ENCODE measurements at places on chromosomes 1 and 21. TPM values are rescaled to one million over a fixed set of nuclear protein-coding genes. Genes with fewer than 3 reads are reported as not detected.

DNA sequence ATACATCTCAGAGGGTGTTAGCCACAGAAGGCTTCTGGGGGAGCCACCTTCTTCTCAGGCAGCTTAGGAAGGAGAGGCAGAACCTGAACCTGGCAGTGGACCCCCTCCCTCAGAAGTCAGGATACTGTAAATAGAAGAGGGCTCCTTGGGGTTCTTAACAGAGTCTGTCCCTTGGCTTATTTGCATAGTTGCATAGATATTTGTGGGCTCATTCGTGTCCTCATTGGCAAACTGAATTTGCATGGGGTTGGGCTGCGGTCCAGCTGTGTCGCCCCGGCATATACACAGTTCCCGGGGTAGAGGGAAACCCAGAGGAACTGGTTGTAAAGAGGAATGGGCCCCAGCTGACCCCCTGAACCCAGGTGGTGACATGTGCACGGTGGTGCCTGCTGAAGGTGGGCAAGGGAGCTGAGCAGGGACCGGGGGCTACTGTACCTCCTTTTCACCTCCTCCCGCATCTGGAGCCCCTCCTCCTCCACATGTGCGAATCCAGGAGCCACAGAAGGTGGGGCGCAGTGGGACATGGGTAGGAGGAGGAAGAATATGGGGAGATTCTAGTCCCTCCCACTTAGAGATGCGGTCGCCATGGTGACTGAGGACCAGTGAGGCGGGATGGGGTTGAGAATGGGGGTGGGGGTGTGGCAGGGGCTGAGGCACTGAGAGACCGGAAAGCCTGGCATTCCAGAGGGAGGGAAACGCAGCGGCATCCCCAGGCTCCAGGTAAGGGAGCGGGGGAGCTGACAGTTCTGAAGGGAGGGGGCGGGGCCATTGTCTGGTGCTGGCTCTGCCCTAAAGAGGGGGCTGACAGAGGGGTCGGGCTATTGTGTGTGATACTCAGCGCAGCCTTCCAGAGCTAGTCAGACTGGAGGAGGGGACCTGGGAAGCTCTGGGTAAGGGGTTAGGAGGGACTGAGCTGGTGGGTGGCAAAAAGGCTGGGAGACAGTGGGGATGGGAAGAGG is 3.7 kb upstream of the SEMA4A start:
- DNase-seq: no peak

DNA sequence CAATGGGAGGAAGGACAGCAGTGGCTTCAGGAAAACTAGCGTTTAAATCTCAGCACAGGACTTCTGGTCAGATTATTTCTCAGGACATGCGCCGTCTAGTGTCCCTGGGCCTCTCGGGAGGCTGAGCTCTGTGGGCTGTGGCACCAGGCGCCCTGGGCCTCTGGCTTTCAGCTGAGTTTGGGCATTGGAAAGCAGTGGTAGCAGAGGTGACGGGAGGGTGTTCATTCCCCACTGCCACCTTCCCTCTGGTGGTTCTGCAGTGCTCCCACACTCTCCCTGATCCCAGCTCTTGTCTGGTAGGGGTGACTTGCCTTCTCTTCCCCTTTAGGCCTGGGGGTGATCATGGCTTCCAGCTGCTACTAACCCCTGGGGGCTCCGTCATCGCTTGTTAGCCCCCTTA is 42.2 kb upstream of the USP1 start:
- no peak for DNase-seq

DNA sequence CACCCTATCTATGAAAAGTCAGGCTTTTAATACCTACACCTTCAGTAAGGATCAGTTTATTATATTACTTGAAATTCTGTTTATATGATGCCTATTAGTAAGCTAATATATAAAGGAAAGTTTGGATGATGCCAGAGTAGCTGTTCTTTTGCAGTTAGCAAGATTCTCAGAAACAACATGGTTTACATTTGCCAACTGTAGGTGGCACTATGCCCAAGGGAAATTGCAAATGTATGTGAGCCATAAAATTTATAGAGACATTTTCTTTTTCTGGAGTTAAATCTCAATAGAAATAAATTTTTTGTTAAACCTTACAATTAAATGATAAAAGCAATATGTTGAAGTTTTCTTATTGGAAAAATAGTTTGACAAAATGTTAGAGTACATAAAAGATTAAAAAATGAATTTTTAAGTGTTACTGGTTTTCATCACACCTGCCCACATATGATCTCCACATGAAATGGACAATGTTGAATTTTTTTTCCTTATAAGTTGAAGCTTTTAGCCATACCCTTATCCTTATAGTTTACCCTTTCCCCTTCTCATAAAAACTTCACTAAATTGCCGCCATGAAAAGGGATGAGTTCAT is 32.1 kb upstream of the EPHX4 start:
- DNase-seq: peak; percentile 55

DNA sequence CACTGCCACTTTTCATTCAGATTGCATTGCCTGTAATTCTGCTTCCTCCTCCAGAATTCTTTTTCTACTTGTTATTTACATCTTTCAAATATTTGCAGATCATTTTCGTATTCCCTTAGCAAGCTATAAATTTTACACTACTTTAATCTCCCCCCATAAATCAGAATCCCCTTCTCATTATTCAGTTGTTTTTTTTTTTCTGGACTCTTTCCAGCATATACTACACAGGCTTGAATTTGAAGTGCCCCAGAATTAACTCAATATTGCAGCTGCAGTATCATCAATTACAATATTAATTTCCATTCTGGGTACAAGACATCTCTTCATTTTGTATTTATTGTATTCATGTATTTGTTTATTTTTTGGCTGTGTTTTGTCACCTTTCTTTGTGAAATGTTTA is 1494.3 kb downstream of the AMY1C start:
- DNase-seq: no peak

DNA sequence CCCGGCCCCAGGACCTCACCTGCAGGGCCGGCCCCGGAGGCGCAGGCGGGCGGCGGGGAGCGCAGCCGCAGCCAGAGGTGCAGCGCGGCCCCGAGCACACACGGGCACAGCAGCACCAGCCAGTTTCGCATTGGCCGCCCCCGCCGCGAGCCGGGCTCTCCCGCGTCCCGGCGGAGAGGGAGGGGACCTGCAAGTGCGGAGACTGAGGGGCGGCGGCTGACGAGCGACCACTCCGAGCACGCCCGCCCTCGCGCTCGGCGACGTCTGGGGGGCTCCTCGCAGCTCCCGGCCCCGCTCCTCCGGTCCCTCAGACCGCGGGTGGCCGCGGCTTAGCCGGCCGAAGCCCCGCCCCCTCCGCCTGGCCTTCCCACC is at the start of gene B3GALNT2:
Gene B3GALNT2 (minus strand): TSS at position 331 of the 372 bp plus-strand sequence. CDS start 200 bp downstream, at position 131.
- no peak for DNase-seq

DNA sequence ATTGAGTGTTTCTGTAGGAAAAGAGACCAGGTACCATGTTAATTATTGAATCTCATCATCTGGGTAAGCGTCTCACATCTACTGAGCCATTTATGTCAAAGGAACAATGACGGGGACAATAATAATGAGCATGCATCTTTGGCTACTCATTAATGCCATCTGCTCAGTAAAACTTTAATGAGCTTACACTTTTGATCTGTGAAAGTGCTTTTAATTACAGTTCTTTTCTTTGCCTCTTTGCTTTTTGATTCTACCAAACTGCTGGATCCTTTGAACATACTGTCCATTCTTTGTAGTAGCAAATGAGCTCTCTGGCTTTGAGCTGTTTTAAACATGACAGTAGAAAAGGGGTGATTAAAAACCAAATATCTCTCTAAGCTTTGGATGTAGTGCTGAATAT is 181.2 kb upstream of the IVNS1ABP start:
- no peak for DNase-seq

DNA sequence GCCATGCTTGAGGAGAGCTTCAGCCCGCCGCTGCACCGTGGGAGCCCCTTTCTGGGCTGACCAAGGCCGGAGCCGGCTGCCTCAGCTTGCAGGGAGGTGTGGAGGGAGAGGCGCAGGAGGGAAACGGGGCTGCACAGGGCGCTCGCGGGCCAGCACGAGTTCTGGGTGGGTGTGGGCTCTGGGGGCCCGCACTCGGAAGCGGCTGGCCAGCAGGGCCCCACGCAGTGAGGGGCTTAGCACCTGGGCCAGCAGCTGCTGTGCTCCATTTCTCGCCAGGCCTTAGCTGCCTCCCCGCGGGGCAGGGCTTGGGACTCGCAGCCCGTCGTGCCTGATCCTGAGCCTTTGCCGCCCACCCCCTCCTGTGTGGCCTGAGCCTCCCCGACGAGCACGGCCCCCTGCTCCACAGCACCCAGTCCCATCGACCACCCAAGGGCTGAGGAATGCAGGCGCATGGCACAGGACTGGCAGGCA is 1554.0 kb downstream of the KCNT2 start:
- no peak for DNase-seq

DNA sequence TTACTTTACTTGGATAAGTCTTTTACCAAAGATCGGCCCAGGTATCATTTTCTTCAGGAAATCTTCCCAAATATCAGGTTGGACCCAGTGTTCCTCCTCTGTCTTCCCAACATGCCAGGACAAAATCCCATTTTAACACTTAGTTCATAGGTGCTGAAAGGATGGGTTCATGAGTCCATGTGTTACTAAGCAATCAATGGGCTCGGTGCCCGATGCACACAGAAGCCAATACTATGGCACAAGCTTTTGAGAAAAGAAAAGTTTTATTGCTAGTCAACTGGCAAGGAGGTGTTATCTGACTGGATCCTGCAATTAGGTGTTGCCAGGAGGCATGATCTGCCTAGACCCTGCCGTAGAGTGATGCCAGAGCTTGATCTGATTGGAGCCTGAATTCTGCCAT is 133.3 kb upstream of the SLC44A3 start:
- no peak for DNase-seq

- no peak for DNase-seq
Observed at GRCh38 chr1:211724687-211725196, 49.3 kb upstream of the NEK2 start.

GRCh38 chr21:41095983-41096382 is 72.0 kb upstream of the BACE2 start:
- DNase-seq: no peak

- DNase-seq: no peak
Observed at GRCh38 chr1:220306339-220306738, 34.1 kb upstream of the RAB3GAP2 start.

DNA sequence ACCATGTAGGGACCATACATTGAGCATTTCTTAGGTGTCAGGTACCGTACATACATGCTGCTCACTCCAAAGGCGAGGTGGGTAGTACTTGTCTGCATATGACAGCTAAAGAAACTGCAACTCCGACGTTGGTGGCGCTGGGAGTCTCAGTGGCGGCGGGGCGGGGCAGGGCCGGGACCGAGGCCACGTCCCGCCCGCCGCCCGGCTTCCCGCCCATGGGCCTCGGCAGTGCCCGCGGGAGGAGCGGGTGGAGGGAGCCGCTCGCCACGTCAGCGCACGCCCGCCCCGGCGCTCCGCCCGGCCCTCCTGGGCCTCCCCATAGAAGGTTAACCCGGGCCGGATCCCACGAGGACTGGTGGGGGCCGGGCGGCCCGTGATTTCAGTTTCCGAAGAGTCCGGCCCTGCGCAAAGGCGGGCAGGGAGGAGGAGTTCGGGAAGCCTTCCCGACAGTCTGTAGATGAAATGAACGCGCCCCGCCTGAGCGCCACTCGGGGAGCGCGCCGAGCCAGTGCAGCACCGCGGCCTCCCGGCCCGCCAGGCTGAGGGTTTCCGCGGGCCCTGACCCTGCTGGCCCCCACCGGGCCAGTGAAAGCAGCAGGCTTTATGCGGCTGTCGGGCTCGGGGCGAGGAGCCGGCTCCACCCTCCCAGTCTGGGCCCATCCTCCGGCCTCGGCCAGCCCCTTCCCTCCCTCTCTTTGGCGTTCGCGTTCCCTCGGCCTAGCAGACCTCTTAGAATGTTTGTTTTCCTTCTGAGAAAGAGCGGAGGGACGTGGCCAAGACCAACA is 119.9 kb upstream of the JUN start:
- DNase-seq: peak; percentile 94

GRCh38 chr1:164515711-164516331 is 43.2 kb upstream of the PBX1 start:
- DNase-seq: no peak

DNA sequence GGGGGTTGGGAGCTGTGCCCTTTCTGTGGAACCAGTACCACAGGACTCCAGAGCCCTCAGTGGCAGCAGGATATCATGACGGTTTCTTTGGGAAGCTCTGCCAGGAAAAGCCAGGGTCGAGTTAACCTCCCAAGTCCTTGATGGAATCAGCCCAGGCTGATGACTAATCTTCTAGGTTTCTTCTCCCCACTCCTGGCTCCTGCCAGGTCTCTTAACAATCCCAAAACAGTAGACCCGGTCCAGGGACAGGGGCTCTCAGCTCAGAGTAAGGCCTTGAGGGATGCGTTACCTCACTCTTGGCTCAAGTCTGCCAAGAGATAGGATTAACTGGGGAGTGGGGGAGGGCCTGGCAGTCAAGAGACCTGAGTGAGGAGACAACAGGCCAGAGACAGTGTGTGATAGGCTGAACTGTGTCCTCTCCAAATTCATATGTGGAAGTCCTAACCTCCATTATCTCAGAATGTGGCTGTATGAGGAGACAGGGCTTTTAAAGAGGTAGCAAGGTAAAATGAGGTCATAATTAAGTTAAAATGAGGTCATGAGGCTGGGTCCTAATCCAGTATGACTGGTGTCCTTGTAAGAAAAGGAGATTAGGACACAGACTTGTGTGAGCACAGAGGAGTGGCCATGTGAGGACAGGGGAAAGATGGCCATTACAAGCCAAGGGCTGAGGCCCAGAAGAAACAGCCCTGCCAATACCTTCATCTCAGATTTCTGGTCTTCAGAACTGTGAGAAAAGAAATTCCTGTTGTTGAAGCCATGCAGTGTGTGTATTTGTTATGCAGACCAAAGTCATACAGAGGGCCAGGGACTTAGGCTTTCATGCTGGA is 95.0 kb downstream of the BEND5 start:
- DNase-seq: no peak

DNA sequence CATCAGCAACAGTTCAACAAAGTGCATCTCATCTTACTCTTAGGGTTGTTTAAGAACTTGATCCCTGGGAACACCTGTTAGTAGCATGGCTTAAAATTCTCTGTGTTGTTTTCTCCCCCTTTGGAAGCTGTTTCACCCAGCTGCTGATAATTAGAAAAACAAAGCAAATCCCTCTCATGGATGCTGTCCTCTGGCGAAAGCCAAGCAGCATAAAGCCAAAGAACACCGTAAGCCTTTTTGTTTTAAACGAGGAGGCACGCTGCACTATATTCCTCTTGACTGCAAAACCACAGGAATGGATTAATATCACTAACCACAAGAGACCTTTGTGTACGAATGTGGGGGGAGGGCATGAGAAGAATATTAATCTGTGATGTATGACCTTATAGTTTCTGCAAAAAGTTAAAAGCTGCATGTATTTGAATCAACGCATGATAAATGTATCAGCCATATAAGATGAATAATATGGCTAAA is 923.2 kb downstream of the LTN1 start:
- no peak for DNase-seq

ARID4B gene
- 29.8 TPM for total RNA-seq

MRPS14 gene
- 29.3 TPM for total RNA-seq

EPHA10 gene
- total RNA-seq: under 0.01 TPM

FAM163A gene
- 0.51 TPM for total RNA-seq

NTPCR gene
- total RNA-seq: 9.4 TPM

LYPD8 gene
- total RNA-seq: not detected

MYOG gene
- not detected for total RNA-seq

CERS2 gene
- 92.7 TPM for total RNA-seq

IVL gene
- not detected for total RNA-seq

Measured in dermis microvascular lymphatic vessel endothelial cell (primary cell).